ENCODE measurements at places on chromosomes 5 and 9. TPM values are rescaled to one million over a fixed set of nuclear protein-coding genes. Genes with fewer than 3 reads are reported as not detected.

The PCDHGA11 gene
- 7.5 TPM for total RNA-seq

The CCL27 gene
- total RNA-seq: 1.5 TPM

The SPATA9 gene
- 1.00 TPM for total RNA-seq

The NIM1K gene
- total RNA-seq: 28.1 TPM

The FCN1 gene
- 1.7 TPM for total RNA-seq

The SH3TC2 gene
- total RNA-seq: 10.5 TPM

The SLC45A2 gene
- total RNA-seq: 5.9 TPM

Measured in dorsolateral prefrontal cortex (tissue), 122 donors.